ENCODE measurements at places on chromosomes 4 and X.

DNA sequence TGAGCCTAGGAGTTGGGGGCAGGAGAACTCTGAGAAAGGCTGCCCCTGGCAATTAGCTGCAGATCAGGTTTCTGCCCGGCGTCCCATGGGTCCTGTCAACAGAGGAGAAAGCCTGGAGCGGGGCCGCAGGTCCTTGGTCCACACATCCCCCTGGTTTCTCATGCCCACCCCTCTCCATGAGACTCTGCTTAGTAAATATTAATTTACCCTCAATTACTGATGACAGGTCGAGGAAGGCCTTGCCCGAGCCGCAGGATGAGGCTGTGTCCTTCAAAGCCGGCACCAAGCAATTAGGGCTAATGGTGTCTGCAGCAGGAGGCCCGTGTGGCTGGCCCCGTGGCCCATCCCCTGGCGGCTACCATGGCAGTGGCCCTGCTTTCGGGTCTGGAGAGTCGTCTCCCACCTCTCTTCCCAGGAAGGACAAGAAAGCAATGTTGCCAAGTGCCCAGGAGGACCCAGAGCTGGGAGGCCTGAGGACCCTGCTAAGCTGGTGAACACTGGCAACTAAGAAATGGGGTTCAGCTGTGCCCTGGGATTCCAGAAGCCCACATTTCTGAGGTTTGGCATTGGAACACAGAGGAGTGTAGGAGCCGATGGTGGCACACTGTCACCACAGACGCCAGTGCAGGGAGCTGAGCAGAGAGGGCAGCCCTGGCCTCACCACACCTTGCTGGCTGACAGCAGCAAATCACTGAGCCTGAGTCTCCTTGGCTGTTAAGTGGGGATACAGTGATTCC, 114.6 kb downstream of the CPZ start:
- DNase-seq = no peak

DNA sequence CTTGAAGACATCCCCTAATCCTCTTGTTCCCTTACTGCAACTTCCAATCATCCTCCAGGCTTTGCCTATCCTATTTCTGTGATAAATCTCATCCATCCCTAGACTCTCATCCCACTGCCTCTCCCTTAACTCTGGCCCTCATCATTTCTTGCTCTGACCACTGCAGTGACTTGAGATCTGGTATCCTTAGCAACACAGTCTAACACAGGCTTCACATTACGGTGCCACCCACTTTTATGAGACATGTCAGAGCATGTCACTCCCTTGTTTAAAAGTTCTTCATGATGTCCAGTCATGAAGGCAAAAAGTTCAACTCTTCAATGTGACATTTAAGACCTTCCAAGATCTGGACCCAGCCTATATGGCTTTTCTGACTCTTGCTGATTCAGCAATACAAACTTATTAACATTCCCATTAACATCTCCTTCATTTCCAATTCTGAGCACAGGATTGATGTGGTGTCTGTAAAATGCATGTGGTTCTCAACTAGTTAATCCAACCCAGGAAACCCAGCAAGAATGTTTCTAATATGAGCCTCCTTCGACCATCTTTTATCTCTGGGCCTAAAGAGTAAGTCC, 64.0 kb downstream of the OR13H1 start:
- DNase-seq = no peak

DNA sequence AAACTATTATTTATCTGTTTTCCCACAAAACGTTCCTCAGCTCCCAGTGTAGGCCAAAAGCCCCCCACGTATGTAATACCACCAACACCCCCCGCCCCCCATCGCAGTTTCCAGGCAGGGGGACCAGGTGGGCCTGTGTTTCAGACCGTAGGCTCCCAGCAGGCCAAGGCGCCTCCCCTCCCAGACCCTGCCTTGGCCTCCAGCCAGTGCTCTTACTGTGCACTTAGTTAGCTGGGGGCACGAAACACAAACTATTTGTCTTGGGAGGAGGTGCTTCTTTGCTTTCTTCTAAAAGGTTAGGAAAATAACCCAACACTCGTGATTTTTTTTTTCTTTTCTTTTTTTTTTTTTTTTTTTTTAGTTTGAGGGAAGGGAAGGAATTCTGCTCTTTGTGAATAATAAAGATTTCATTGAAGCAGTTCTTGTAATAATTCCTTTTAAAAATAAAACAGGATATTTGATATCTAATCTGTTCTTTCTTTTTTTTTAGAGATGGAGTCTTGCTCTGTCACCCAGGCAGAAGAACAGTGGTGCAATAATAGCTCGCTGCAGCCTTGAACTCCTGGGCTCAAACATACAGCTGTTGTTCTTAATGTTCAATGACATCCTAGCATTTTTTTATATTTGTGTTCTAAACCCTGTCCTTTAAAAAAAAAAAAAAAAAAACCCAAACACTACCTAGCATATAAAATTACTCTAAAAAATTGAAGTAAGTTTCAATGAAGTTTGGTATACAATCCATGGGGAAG, 83.0 kb upstream of the CLDN34 start:
- DNase-seq = no peak

GRCh38 chrX:129957241-129958082, 25.0 kb upstream of the BCORL1 start:
- DNase-seq = no peak

DNA sequence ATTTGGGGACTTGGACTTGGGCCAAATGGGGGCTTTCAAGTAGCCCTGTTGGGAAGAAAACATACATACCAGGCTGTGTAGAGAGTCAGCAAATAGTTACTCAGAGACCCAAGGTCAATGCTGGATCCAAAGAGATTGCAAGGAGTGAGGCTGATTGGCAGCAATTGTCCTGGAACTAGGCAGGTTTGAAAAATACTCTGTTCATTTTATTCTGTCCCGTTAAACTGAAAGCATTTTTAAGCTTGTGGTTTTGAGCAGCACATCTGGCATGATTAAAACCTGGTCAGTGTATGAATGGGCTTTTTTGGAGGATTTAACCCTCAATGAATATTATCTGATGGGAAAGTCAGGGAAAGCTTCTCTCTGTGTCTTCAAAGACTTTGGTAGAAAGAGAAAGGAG, 294.3 kb upstream of the BOD1L1 start:
- DNase-seq = no peak

DNA sequence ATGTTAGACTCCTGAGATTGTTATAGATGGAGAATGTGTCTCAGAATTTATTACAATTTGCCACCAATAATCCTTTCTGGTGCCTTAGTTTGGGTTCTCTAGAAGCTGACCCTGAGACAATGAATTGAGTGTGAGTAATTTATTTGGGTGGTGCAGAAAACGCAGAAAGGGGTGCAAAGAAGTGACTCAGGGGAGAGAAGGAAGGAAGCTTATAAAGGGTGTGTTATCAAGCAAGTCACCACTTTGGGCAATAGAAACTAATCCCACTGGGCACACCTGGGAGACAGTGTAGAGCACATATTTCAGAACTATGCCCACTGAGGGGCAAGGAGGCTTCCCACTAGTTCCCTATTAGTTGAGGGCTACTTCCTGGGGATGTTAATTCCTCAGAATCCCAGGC, 320.6 kb downstream of the MID1IP1 start:
- DNase-seq = no peak

GRCh38 chr4:4712800-4713528, 146.5 kb upstream of the MSX1 start:
- DNase-seq = no peak

- no peak for DNase-seq
Observed at GRCh38 chr4:76420188-76420761, 666 bp downstream of the CCDC158 start.

DNA sequence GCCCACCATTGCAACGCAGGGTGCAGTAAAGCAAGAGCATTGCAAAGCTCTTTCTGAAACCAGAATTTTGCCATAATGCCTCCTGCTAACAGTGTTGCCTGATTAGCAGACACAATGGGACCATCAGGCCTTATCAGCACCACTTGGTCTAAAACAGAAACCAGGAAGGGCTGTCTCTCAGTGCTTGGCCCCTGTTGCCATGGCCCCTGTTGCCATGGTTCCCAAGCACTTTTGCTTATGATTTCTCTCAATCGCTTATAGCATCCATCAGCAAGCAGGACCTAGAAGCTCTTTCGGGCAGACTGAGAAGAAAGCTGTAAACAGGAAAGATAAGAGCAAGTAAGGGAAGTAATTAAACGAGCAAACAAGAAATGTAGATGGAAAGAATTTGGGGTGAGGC, 36.8 kb downstream of the RTL5 start:
- no peak for DNase-seq

GRCh38 chrX:37904833-37905232, 57.5 kb upstream of the DYNLT3 start:
- no peak for DNase-seq

- no peak for DNase-seq
Observed at GRCh38 chr4:70915036-70915815, 13.1 kb downstream of the MOB1B start.

- DNase-seq = no peak
Observed at GRCh38 chrX:135086197-135086854, 34.0 kb downstream of the ETDB start.

DNA sequence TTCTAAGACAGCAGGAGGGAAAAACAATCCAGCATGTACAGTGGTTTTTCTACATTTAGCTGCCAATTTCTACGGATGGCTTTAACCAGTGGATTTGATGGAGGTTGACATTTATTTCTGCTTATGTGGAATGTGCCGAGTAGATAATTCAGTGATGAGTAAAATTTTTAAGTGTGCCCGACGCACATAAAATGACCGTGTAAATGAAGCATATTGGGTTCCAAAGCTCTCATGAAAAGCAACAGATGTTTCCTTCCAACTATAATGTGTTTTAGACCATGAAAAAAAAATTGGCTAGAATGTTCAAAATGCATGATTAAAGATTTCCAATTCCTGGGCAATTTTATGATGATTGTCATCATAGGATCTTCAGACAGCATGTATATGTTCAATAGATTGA, 14.1 kb downstream of the INPP4B start:
- no peak for DNase-seq

DNA sequence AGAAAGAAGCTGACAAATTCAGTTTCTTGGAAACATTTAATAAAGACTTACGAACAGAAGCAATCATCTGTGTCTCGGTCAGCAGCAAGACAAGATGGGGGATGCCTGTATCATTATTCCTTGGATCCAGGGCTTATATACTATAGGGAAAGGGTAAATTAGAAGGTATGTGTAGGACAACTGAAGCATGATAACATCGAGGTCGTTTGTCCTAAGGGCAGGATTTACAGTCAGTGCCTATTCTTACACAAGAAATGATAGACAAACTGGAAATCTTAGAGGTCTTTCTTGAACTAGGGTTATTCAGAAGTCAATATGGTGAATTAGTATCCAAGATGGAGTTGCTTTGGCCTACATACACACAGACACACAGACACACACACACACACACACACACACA, 553.0 kb downstream of the STPG2 start:
- DNase-seq = no peak

DNA sequence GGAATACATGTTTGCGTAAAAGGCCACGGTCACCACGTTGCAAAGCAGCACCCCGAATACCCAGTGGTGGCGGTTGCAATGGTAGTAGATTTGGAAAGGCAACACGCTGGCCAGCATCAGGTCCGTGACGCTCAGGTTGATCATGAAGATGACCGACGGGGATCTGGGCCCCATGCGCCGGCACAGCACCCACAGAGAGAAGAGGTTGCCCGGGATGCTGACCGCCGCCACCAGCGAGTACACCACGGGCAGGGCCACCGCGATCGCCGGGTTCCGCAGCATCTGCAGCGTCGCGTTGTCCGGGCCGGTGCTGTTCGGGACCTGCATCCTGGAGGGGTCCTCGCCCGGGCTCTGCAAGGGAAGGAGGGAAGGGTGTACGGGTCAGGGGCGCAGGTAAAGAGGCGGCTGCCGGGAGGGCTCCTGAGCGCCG, 13.5 kb upstream of the ASMTL start:
- DNase-seq = peak; percentile 52

GRCh38 chr4:102789317-102789717, 28.5 kb upstream of the MANBA start:
- no peak for DNase-seq

GRCh38 chr4:38568768-38569167, 95.2 kb upstream of the KLF3 start:
- DNase-seq = no peak

GRCh38 chr4:6710282-6710681, 617 bp upstream of the MRFAP1L1 start:
- no peak for DNase-seq

DNA sequence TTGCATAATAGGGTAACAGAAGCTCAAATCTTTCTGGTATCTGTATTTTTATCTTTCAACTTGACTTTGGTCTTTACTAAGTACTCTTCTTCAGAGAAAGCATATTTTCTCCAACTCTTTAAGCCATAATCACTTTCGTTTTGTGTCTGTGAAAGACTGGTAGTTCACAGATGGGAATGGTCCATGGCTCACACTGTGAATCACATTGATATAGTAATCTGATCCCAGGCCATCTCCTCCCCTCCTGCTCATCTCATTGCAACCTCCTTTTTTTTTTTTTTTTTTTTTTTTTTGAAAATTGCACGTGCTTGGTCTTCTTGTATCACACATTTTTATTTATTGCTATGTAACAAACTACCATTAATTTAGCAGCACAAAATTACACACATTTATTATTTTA, 694.5 kb upstream of the SLIT2 start:
- no peak for DNase-seq

DNA sequence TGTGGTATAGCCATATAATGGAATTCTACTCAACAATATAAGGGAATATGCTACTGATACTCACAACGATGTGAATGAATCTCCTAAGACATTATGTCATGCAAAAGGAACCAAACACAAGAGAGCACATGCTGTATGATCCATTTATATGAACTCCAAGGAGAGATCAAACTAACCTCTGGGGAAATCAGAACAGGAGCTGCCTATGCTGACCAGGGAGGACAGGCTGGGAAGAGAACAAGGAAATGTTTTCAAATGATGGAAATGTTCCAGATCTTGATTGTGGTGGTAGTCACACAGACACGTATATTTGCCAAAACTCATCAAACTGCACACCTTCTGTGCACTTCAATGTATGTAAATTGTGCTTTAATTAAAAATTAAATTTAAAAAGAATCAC, 175.3 kb downstream of the BCOR start:
- DNase-seq = no peak

GRCh38 chr4:27790911-27791310, 930.3 kb downstream of the STIM2 start:
- DNase-seq = no peak

DNA sequence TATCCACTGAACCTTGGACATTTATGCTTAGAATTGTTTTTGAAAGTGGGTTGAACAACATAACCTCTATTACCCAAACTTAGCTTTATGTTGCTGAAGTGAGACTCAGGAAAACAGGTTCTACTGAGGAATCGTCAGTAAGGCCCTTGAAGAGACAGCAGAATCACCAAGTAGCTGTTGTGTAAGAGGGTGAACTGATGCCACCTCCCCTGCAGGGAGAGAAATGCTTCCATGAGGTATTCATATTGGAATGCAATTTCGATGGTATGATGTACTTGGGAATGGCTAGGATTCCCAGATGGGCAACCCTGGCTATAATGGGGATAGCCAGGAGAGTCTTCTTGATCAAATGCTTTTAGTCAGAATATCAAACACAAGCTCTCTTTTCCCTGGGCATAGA, 4.1 kb upstream of the SCRG1 start:
- no peak for DNase-seq

DNA sequence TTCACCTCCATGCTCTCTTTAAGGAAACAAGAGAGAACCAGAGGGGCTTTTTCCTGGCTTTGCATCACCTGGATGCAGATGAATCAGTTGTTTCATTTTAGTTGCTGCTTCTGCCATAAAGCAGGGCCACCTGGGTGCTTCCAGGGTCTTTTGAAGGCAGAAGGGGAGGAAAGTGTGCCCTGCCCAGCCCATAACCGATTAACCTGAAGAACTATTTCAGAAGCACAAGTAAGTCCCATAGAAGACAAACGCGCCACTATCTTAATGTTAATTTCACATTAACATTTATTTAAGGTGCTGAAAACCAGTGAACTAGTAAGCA, 32.1 kb downstream of the IRF2 start:
- DNase-seq = no peak

All from vagina (tissue), 2 donors.